Astrocyte (in vitro differentiated cells and primary cell): ENCODE measurements at places on chromosomes 2 and 18.

DNA sequence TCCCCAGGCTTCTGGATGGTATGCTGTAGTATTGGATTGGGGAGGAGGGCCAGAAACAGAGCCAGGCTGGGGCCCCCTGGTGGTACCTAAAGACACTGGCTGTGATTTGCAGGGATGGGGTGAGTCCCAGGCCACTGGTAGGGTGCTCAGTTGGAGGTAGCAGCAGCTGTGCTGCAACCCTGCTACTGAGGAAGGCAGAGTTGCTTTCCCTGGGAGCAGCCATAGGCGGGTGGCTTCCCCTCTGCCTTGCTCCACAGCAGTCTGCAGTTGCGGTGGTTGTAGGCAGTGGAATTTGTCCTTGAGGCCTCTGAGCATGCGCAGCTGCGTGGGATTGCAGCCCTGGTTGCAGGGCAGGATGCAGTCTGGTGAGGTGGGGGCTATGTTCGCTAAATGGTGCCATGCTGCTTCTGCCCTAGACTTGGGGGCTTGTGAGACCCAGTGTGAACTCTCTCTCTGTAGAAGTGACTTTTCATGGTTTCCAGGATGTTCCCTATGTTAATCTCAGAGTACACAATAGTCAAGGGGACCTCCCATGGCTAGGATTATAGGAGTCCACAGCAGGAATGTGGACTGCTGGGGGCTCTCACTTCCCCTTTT is 443.5 kb downstream of the XIRP2 start:
- no peak overlapping the region for H3K4me3 ChIP-seq
- no peak for DNase-seq
- H3K27me3 ChIP-seq: no peaks in the 10 kb centered on the region

DNA sequence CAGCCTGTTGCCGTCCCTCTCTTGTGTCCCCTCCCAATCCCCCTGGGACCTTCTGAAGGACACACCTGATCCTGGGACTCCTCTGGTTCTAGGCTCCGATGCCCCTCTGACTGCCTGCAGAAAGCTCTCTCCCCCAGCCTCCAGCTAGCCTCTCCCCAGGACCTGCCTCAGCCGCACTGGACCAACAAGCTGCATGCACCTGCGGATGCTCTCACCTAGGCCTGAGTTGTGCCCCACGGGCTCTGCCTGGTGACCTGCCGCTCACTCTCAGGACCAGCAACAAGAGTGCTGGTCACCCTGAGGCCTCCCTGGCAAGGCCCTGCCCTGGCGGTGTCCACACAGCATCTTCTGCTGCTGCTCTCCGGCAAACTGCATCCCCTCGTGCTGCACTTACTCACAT is 63.0 kb downstream of the EIPR1 start:
- no peak for DNase-seq
- no peaks in the 10 kb centered on the region for H3K4me1 ChIP-seq

DNA sequence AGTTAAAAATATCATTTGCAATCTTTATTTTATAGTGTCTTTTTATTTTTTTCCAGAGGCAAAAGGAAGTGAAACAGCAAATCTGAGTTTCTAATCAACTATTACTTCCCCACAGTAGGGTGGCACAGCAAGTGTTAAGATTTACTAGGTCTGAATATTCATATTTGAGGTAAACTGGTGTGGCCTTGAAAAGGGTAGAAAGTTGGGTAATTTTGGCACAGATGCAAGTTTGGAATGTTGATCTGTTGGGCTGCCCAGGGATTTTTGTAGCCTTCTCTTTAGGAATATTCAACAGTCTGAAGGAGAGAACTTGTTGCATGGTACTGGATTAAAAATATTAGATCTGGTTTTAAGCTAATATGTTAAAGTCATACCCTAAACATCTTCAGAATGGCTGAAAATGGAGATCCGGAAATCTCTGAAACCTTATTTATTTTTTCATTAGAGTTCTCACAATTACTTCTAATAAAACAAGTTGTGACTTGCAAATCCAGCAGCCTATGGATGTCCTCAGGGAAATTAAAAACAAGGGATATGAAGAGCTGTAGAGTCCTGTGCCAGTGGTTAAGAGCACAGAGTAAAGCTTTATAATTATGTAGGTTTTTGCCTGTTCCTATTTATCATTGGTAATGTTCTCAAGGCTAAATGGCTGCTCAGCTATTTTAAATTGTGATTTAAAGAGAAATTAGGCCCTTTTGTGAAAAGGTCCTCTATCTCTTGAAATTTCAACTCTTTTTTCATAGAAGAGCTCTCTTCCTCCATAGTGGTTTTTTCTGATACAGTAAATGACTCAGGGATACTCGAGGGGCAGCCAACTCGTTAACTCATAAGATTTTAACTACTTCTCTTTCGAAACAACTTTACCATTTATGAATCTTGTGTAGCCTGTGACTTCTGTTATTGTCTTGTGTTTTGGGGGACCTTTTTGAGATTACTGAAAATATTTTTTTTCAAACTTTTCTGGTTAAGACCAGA is 11.0 kb downstream of the TANK start:
- no peaks in the 10 kb centered on the region for H3K36me3 ChIP-seq
- DNase-seq: peak; percentile 25
- no peak overlapping the region for H3K4me3 ChIP-seq
- H3K27me3 ChIP-seq: no peaks in the 10 kb centered on the region

- H3K36me3 ChIP-seq: no peaks in the 10 kb centered on the region
- peak overlapping the region; percentile 9 for H3K4me3 ChIP-seq
- peaks cover 53% of the 10 kb centered on the region for H3K4me1 ChIP-seq
- no peaks in the 10 kb centered on the region for H3K27me3 ChIP-seq
- peak overlapping the region; percentile 95 for H3K27ac ChIP-seq
- DNase-seq: peak; percentile 96
Measured at GRCh38 chr2:75595541-75596395, 35.0 kb upstream of the EVA1A start.

GRCh38 chr18:26536032-26536431 is 12.3 kb downstream of the KCTD1 start:
- DNase-seq: peak; percentile 44
- H3K27ac ChIP-seq: no peak overlapping the region
- H3K4me3 ChIP-seq: no peak overlapping the region
- H3K36me3 ChIP-seq: no peaks in the 10 kb centered on the region

DNA sequence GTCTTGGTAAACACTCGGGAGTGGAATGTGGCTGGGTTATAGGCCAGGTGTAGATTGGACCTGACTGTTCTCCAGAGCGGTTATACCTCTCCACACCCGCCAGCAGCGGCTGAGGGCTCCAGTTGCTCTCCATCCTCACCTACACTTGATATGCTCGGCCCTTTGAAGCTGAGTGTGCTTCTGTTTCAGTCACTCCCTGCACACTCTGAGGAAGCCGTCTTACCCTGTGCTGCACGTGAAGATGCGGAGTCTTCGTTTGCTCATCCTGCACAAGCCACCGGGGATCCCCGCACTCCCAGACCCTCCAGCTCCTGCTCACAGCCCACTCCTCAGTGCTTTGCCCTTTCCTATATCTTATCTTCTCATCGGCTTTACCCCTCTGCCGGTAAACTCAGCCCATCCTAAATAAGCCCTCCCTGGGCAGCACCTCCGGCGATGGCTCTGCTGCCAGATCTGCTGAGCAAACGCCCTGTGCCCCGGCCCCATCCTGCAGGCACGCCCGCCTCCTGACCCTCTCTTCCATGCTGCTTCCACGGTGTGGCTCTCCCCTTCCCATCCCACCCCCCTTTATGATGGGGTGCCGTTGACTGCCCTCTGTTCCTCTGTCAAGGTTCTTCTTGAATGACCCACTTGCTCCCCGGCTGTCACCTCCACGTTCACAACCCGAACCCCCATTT is 47.3 kb upstream of the ODC1 start:
- peaks cover 18% of the 10 kb centered on the region for H3K4me1 ChIP-seq
- no peak overlapping the region for H3K27ac ChIP-seq
- no peaks in the 10 kb centered on the region for H3K36me3 ChIP-seq
- no peak overlapping the region for H3K4me3 ChIP-seq
- DNase-seq: no peak
- H3K27me3 ChIP-seq: no peaks in the 10 kb centered on the region
